PC-9 (cell line): ENCODE measurements at places on chromosomes 4 and X.

- DNase-seq, result no peak
Measured at GRCh38 chr4:128550060-128550459, 259.4 kb upstream of the JADE1 start.

GRCh38 chr4:159526172-159526571 lies 423.3 kb downstream of the RAPGEF2 start:
- DNase-seq, result no peak

DNA sequence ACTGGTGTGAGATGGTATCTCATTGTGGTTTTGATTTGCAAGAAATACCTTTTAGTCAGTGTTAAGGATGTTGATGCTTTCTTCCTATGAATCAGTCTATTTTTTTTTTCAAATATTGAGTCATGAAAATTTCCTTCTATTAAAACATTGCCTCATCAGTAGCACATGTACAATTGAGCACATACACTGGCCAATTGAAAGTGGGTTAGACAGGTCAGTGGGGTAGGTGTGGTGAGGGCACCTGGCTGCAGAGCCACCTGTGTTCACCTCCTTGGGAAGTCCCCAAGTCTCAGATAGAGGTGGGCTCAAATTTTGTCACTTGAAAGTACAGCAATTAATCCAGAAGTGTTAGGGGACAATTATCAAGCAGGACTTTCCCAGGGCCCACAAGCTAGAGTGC lies 243.7 kb downstream of the SPRY1 start:
- no peak for DNase-seq

DNA sequence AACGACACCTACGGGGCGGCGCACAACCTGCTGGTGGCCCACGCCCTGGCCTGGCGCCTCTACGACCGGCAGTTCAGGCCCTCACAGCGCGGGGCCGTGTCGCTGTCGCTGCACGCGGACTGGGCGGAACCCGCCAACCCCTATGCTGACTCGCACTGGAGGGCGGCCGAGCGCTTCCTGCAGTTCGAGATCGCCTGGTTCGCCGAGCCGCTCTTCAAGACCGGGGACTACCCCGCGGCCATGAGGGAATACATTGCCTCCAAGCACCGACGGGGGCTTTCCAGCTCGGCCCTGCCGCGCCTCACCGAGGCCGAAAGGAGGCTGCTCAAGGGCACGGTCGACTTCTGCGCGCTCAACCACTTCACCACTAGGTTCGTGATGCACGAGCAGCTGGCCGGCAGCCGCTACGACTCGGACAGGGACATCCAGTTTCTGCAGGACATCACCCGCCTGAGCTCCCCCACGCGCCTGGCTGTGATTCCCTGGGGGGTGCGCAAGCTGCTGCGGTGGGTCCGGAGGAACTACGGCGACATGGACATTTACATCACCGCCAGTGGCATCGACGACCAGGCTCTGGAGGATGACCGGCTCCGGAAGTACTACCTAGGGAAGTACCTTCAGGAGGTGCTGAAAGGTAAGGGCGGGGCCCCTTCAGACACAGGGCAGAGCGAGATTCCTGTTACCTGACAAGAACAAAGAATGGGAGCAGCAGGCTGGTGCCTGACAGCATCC lies 11.7 kb downstream of the RPL9 start:
- DNase-seq, result no peak

- peak; percentile 37 for DNase-seq
Measured at GRCh38 chrX:45781901-45782553, 581.4 kb upstream of the DIPK2B start.

- DNase-seq, result no peak
Measured at GRCh38 chrX:452598-452997, 65.9 kb upstream of the PPP2R3B start.

DNA sequence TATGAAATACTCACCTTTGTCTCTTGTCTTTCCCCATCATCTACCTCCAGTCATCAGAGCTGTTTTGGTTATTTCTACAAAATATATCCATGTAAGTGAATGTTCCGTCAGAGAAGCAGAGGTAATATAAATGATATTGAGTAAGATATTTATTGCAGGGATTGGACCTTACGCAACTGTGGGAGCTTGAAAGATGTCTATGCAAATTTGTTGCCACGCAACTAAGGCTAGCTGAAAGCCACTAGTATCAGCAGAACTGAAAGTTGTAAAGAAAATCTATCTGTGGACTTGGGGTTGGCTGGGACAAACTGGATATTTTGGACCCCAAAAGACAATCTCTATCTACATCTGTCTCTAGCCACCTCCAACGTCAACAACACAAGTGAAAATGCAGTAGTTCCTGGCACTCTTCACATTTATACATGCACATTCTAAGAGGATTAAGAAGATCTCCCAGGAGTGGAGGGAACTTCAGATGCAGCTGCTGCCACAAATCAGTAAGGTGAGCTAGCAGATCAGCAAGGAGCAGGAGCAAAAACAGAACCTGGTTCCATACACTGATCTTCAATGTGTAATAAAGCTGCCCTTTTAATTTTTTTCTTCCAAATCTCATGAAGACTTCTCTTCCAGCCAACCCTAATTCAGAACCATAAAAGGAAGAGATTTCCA lies 8.5 kb upstream of the CCSER1 start:
- DNase-seq, result no peak

- no peak for DNase-seq
Measured at GRCh38 chr4:160375772-160376452, 1273.0 kb downstream of the RAPGEF2 start.

- DNase-seq, result no peak
Measured at GRCh38 chrX:48818098-48818497, 8.2 kb upstream of the ERAS start.

- no peak for DNase-seq
Measured at GRCh38 chr4:136369073-136369472, 1163.2 kb downstream of the PCDH18 start.

DNA sequence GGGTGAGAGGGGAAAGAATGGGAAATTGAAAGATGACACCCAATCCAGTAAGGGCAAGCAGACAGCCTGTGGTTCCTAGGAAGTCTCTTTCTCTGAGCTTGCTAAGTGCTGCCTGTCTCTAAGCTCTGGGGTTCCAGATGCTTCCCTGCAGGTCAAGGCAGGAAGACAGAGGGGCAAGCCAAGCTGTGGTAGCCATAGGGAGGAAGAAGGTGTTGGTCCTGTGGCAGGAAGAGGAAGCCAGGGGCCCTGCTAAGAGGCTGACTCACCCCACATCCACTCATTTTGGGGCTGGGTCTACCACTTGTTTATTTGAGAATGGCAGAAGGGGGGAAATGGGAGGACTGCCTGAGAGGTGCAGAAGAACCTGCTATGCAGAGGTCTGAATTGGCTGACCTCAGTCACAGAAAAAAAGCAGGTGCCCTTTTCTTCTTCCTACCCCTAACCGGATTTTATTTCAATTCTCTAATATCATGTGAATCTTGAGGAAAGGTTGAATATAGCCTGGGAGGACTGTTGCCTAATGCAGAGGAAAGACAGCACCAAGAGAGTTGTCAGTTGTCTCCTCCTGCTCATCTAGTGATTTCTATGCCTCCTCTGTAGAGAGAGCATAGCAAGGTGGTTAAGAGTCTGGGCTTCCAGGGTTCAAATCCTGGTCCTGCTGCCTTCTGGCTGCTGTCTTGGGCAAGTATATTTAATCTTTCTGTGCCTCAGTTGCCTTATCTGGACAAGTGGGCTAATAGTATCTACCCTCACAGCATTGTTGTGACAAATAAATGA lies 27.4 kb downstream of the HOPX start:
- no peak for DNase-seq

GRCh38 chr4:169024762-169025161 lies 14.7 kb upstream of the CBR4 start:
- peak; percentile 12 for DNase-seq

GRCh38 chrX:12975670-12975965 lies 708 bp downstream of the TMSB4X start:
- DNase-seq, result no peak
